Heart right ventricle (tissue), 16 donors: ENCODE measurements at places on chromosomes 13 and 19. TPM values are rescaled to one million over a fixed set of nuclear protein-coding genes. Genes with fewer than 3 reads are reported as not detected.

The PSG1 gene
- total RNA-seq = not detected

DNA sequence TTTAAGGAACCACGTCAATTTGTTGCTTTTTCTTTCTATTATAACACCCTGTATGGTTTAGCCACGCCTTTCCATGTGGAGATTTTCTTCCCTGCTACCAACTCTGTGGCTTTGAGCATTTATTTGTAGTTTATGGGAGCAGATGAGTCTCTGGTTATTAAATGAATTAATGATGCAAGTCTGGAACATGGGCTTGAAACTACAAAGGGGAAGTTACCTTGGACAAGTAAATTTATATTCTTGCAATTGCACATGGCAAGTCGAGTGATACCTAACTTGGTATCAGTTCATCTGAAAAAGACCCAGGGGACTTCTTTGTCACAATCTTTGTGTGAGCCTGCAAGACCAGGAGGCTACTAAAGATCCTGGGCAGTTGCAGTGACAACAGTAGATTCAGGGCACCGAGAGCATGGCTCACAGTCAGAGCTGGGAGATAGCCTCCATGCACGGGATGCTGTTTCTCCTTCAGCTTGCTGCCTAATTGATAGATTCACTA is 24.4 kb downstream of the B3GLCT start:
- no peak for DNase-seq

The HIF3A gene
- total RNA-seq = 32.9 TPM

- no peak for DNase-seq
Measured at GRCh38 chr13:109152311-109152820, 523.0 kb downstream of the MYO16 start.

DNA sequence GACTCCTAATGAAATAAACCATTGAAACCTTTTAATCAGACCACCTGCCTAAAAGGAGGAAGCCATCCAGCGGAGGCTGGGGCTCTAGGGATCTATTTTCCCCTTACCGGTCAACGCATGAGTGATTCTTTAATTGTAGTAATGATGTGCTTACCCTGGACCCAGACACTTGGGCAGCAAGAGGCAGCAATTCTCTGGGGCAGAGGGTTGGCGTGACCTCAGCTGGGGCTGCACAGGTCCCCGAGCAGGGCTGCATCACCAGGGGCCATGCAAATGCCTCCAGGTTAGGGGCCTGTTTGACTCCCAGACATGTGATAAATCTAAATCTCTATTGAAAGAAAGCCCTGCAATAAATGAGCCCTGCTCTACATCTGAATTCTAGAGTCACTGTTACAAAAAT is 194.2 kb upstream of the TSHZ3 start:
- DNase-seq = no peak

GRCh38 chr19:52722062-52723003 is 12.5 kb downstream of the ZNF611 start:
- DNase-seq = no peak
